ENCODE measurements at places on chromosomes 11 and 22.

DNA sequence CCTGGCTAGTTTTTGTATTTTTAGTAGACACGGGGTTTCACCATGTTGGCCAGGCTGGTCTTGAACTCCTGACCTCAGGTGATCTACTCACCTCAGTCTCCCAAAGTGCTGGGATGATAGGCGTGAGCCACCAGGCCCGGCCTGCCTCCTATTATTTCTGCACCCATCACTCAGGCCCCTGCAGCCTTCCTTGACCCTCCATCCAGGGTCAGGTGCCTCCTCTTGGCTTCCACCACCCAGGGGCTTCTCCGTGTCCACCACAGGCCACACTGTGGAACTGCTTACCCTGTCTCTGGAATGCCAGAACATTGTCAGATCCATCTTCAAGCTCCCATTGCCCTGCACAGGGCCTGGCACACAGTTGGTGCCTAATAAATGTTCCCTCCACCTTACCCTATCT is 75.4 kb upstream of the RTL6 start:
- no peak for DNase-seq

DNA sequence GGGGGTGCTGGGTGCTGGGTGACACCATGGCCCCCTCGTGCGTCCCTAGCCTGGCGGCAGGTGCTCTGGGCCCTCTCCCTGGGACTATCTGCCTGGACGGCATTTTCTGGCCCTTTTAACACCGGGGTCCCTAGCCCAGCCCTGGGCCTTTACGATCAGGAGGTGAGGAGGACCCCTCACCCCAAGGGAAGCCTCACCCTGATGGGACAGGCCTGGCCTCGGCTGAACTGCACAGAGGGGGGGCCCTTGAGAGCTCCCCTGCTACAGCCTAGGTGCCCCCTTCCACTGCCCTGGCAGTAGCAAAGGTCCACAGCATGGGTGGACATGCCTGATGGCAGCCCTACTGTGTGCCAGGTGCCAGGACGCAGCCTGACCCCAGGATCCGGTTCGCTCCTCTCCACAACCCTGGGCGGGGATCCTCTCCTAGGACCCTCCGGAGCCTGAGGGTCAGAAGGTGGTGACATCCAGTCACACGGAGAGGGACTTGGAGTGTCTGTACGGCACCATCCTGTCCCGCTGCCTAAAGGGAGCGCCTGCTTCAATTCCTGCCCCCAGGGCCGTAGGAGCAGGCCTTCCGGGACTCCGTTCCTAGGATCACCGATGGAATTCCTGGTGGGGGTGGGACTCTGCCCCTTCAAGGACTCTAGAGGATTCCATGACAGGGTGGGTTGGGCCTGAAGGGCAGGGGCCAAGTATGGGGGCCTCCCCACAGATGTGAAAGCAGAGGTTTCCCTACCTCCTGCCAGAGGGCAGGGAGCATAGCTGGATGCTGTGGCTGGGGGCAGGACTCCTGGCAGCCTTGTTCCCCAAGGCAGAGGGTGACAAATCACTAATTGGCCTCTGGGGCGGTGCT is 33.0 kb upstream of the TH start:
- DNase-seq: no peak

GRCh38 chr11:99686838-99687237 is 666.1 kb downstream of the CNTN5 start:
- DNase-seq: no peak

- no peak for DNase-seq
Observed at GRCh38 chr22:23014250-23014649, 56.1 kb upstream of the GNAZ start.

DNA sequence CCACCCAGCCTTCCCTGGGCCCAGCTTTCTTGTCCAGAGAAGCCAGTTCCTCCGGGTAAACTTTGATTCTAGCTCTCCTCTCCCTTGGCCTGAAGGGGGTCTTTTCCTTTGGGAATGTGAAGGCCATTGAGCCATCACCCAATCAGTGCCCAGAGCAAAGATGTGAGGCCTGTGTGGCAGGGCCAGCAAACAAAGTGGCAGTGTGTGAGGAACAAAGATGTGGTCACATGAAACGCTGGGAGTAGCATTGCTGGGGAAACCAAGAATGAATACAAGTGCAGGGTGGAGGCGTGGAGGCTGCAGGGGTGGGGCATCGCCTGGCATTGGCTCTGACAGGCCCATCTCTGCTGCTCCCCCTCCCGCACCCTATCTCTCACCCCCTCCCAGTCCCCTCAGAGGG is 91.9 kb upstream of the BID start:
- no peak for DNase-seq

GRCh38 chr11:2168286-2169004 is 3.2 kb downstream of the TH start:
- DNase-seq: no peak

GRCh38 chr11:88231894-88232482 is 56.7 kb upstream of the RAB38 start:
- DNase-seq: peak; percentile 53

DNA sequence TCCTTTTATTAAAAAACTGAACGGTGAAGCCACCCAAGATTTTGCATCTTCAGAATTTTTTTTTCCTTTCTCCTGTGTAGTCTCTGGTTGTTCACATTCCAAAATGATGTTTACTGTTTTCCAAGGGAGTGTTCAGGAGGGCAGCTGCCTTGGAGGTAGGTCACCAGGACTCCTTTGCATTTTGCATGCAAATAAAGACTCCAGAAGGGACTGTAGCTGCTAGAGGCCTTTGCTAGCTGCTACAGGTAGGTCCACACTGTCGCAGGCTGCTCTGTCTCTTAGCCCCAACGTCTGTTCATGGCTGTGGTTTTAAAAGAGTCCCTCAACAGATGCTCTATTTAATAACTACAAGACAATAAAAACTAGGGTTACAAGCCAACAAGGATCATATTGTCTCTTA is 11.4 kb downstream of the CTSC start:
- no peak for DNase-seq

- DNase-seq: no peak
Observed at GRCh38 chr11:117597071-117597470, 199.9 kb downstream of the DSCAML1 start.

GRCh38 chr11:78961937-78962701 is 387.5 kb upstream of the NARS2 start:
- peak; percentile 88 for DNase-seq

- DNase-seq: peak; percentile 89
Observed at GRCh38 chr11:96464700-96465307, 75.0 kb downstream of the JRKL start.

- DNase-seq: no peak
Observed at GRCh38 chr11:115257678-115258077, 246.5 kb downstream of the CADM1 start.

GRCh38 chr11:45031912-45032519 is 81.3 kb upstream of the TP53I11 start:
- DNase-seq: no peak

GRCh38 chr11:60345489-60345888 is 18.4 kb downstream of the MS4A6E start:
- peak; percentile 13 for DNase-seq

GRCh38 chr11:69804769-69805508 is 14.3 kb downstream of the FGF3 start:
- no peak for DNase-seq

DNA sequence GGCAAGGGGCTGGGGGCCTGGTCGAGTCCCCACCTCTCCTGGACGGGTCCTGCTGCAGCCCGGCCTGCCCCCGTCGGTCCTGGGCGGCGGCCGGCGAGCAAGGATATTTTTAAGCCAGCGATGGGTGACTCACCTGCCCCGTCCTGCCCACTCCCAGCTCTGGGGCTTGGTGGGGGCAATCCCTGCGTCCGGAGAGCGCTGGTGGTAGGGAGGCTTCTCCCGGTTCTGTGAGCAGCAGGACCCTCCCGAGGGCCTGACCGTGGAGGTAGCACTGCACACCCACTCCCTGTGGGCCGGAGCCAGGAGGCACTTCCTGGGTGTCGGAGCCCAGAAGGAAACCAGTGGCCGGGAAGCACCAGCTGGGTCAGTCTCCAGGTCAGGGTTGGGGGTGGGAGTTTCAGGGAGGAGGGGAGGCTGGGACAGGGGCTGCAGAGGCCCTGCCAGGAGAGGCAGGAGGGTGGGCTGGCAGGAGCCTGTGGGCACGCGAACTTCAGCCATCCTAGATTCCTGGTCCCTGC is 467 bp downstream of the EPS8L2 start:
- DNase-seq: no peak

- DNase-seq: no peak
Observed at GRCh38 chr11:107757661-107758060, 45.8 kb upstream of the SLN start.

DNA sequence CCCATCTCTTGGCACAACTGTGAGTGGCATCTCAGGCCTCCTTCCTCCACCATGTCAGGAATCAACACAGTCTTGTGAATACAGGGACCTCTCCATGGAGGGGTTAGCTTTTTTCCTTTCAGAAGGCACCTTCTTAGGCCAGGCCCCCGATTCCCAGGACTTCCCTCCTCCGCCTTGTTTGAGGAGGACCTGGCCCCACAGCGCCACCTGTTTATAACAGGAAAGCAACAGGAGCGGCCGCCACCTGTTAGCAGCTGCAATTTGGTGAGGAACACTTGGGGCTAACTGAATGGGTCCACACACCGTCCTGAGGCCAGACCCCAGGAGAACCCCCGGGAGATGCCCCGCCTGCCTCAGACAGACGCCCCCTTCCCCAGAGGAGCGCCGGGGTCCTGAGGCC is 3.8 kb upstream of the PKP3 start:
- DNase-seq: no peak

- no peak for DNase-seq
Observed at GRCh38 chr11:64572143-64572542, 18.9 kb upstream of the SLC22A12 start.

DNA sequence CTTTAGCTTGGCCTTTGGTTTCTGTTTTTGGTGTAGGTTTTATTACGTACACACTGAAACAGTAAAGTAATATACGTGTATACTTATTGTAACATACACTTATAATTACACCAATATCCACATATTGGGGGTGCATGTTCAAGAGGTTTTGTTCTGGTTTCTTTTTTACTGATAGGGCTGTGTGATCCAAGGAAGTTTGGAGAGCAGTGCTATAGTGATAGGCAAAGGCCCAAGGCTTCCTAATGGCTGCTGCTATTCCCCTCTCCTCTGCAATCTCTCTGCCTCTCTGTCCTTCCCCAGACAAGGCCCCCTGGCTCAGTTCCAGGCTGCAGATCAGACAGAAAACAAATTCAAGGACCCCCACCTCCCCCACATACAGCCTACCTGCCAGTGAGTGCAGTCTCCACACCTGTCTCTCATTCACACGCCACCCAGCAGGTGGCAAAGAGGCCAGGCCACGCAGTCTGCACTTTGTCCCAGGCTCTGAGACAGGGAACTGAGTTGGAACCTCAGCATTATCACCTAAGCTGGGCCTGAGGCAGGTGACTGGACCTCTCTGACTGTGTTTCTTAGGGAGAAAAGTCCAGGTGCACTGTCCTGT is 15.1 kb downstream of the TMEM184B start:
- DNase-seq: peak; percentile 72

DNA sequence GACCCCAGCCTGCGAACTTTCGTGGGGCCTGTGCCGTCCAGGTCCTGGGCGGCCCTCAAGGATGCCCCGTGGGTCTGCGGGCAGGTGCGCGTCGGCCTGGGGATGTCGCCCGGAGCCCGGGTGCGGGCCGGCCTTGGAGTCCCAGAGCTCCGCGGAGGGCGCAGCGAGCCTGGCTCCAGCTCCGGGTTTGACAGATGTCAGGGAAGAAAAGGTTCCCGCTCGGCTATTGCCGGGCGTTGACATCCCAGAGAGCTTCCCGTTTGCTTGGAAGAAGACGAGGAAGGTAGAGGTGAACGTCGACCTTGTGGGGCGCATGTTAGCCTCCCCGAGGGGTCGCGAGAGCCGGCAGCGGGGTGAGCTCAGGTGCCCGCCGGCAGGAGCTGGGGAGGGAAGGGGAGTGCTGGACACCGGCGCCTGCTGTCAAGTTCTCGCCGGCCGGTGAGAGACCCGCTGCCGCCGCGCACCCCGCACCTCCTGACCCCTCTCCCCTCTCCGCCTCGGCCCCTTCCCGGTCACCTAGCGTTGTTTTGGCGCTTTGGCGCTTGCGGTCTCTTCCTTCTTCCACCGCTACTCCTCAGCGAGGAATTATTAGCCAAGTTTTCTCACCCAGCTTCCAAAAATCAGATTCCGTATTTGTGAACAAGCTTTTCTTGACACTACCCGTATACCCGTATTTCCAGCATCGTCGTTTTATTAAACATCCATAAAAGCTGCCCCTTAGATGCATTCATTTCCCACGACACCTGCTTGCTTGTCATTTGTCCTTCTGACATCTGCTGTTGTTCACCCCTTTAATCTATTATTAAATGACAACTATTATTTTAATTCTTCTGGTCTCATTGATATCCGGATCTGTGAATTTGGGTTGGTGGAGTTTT is 1.3 kb downstream of the BMAL1 start:
- no peak for DNase-seq

- DNase-seq: no peak
Observed at GRCh38 chr11:7974668-7975067, 9.4 kb upstream of the NLRP10 start.

DNA sequence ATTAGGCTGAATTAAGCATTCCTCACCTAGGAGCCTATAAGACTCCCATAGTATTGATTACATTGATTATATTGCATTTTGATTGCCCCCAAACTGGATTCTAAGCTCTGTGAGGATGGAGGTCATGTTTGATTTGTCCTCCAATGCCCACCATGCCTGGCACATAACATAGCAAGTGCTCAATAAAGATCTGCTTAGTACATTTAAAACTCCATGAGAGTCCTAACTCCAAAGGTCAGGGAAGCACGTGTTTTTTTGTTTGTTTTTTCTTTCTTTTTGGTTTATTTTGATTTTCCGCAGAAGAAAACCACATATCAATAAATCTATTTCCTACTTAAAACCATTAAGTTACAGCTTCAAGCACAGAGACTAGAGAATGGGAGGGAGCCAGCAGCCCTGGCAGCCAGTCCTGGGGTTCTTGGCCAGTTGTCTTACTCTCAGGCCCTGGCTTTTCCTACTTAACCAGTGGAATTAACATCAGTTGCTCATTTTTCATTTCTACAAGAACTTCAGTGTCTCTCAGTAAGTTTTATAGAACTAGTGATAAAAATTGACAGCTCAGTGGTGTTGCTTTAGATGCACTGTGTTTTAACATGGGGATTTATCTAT is 429.9 kb upstream of the CCDC90B start:
- no peak for DNase-seq

DNA sequence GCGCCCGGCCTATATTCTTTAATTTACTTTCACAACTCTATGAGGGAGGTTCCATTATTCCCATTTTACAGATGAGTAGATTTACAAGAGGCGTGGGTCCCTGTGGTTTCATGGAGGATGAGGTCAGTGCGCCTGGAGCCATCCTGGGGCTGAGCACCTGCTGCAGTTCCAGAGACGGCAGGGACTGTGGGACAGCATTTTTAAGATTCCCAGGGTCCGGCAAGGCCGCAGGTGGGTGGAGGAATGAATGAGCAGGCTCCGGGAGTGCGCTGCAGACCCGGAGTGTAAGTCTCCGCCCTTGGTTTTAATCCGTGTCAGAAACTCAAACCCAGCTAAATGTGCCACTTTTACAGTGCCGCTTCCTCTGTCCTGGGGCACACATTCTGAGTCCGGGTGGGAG is 4.1 kb upstream of the CHRM1 start:
- DNase-seq: no peak

GRCh38 chr11:6203327-6203726 is 2.0 kb upstream of the C11orf42 start:
- DNase-seq: no peak

GRCh38 chr11:108694846-108695245 is 30.0 kb downstream of the DDX10 start:
- no peak for DNase-seq

GRCh38 chr11:18307461-18308139 is 14.3 kb downstream of the HPS5 start:
- DNase-seq: no peak

GRCh38 chr11:95652002-95652472 is 137.5 kb downstream of the FAM76B start:
- DNase-seq: peak; percentile 18

All from NCI-H1092 treated with DMSO at 0.1 percent for 48 hours (cell line).